Astrocyte (in vitro differentiated cells and primary cell): ENCODE measurements at places on chromosomes 11 and 22. TPM values are rescaled to one million over a fixed set of nuclear protein-coding genes. Genes with fewer than 3 reads are reported as not detected.

CRYBB2 gene
- not detected in 2 replicates for total RNA-seq

SCN2B gene
- 0.18 and 0.29 TPM in 2 replicates for total RNA-seq

- H3K4me1 ChIP-seq: peaks cover 40% of the 10 kb centered on the region
- H3K27me3 ChIP-seq: no peaks in the 10 kb centered on the region
- H3K27ac ChIP-seq: peak overlapping the region; percentile 2
These were observed 90.9 kb upstream of the CRTAM start for GRCh38 chr11:122747351-122747781.

- H3K27ac ChIP-seq: no peak overlapping the region
- H3K36me3 ChIP-seq: no peaks in the 10 kb centered on the region
- H3K4me1 ChIP-seq: no peaks in the 10 kb centered on the region
- no peaks in the 10 kb centered on the region for H3K27me3 ChIP-seq
- DNase-seq: no peak
These were observed 941.8 kb downstream of the BRD1 start for GRCh38 chr22:48885919-48886305.

GRCh38 chr11:119087123-119087522 is 2.4 kb downstream of the HMBS start:
- no peaks in the 10 kb centered on the region for H3K27me3 ChIP-seq
- H3K4me1 ChIP-seq: peaks cover 13% of the 10 kb centered on the region
- DNase-seq: no peak
- H3K27ac ChIP-seq: no peak overlapping the region

DNA sequence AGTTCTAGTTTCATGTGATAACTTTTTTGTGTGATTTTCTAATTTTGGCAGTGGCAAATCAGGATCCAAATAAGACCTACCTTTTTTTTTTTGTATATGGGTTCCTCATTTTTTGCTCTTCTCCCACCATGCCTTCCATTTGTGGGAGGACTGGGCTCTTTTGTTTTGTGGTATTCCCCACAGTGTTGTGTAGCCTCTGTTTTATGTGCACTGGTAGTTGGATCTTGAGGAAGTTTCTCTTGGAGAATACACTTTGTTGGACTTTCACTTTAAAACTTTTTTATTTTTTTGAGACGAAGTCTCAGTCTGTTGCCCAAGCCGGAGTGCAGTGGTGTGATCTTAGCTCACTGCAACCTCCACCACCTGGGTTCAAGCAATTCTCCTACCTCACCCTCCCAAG is 39.7 kb downstream of the PPP6R3 start:
- H3K27ac ChIP-seq: no peak overlapping the region
- peaks cover 4% of the 10 kb centered on the region for H3K4me1 ChIP-seq
- no peaks in the 10 kb centered on the region for H3K36me3 ChIP-seq
- H3K4me3 ChIP-seq: no peak overlapping the region
- DNase-seq: no peak
- no peaks in the 10 kb centered on the region for H3K27me3 ChIP-seq

DNA sequence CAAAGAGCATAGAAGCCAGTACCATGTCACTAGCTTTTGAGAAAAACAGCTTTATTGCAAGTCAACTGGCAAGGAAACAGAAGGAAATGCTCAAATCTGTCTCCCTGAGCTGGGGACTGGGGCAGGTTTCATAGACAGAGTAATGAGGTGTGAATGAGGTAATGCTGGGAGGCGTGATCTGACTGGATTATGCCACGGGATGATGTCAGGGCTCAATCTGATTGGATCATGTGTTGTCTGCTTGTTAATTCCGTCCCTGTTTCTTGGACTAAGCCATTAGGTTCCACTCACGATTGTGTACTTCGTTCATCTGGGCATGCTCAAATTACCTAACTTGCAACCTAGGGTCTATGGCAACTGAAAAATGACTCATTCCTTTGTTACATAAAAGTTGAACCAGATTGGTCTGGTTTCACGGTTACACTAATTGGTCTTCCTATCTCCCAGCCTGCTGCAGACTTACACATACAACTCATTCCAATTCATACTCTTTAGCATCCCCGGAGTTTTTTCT is 20.2 kb upstream of the OR10A5 start:
- no peaks in the 10 kb centered on the region for H3K4me1 ChIP-seq
- no peaks in the 10 kb centered on the region for H3K36me3 ChIP-seq
- H3K27ac ChIP-seq: no peak overlapping the region
- DNase-seq: no peak
- no peaks in the 10 kb centered on the region for H3K27me3 ChIP-seq
